ENCODE measurements at places on chromosomes 12 and 14.

DNA sequence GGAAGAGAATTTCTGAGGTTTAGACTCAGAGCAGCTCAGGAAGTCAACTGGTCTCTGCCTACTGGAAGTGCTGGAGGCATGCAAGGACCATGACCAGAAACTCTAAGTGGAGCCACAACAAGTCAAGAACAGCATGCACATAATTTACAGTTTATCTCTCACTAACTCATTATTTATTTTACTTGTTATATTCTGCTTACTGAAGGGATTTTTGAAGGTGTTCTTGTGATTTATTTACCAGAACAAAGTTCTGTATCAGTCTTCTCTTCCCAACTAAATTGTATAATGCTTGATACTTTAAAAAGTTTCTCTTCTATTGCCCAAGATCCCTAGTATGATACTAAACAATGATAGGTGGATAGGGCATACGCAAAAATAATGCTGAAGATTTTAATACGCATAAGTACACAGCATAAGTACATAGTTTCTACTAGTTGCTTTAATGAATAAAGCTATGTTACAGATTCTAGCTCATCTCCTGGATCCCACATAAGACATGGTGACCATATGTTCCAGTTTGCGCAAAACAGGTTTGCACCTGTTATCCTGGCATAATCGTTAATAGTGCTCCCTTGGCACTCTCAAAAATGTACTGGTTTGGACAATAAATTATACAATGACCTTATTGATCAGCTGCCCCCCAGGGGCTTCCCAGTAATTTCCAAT is 11.6 kb upstream of the SPTB start:
- no peak for DNase-seq

DNA sequence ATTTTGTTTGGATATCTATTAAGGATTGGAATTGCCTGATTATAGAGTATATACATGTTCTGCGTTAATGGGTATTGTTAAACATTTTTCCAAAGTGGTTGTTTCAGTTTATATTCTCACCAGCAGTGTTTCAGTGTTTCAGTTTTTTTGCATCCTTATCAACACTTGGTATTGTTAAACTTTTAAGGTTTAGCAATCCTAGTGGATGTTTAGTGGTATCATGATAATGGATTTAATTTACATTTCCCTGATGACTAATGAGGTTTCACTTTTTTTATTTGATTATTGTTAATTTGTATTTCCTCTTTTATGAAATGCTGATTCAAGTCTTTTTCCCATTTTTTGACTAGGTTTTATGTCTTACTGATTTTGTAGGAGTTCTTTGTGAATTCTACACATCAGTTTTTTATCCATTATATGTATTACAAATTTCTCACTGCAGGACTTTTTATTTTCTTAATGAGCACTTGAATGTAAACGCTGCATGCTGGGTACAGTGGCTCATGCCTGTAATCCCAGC is 23.7 kb downstream of the YLPM1 start:
- no peak for DNase-seq

DNA sequence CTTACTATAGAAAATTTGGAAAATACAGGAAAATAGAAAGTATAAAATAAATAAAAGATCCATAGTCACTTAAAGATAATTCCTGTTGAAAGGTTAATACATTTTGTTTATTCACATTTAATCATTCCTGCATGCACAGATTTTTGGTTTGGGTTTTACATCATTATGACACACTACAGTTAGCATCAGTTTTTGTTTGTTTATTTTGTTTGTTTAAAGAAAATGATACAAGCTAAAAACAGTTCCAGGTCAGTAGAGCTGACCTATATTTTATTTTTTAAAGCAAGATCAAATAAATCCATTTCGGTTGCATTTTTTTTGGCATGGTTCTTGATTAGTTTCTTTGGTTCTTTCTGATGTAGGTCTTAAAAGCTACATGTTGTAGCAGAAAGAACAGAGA is 68.8 kb upstream of the CCDC91 start:
- no peak for DNase-seq

- no peak for DNase-seq
These were observed 46.9 kb upstream of the NOS1 start for GRCh38 chr12:117408161-117408791.

- DNase-seq, result no peak
These were observed 2.6 kb upstream of the WNK1 start for GRCh38 chr12:749751-750270.

- no peak for DNase-seq
These were observed 94.1 kb downstream of the PLCZ1 start for GRCh38 chr12:18643681-18644080.

DNA sequence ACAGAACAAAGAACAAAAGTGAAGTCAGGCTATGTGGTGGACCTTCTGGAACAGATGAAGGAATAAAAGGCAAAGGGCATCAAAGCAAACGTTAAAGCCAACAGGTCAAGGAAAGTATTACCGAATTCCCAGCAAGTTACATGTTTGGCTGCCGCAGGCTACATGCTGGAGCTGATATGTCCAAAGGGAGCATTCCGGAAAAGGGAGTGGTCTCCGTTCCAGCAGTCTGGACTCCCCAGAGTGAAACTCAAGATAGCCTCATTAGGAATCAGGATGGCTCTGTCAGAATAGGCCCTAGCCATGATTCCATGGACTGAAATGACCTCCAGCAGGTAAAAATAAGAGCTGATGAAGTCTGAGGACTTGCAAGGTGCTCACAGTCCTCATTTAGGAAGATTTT is 379.8 kb upstream of the PRICKLE1 start:
- no peak for DNase-seq

GRCh38 chr14:69519204-69520100 is 34.9 kb downstream of the PLEKHD1 start:
- DNase-seq, result no peak

DNA sequence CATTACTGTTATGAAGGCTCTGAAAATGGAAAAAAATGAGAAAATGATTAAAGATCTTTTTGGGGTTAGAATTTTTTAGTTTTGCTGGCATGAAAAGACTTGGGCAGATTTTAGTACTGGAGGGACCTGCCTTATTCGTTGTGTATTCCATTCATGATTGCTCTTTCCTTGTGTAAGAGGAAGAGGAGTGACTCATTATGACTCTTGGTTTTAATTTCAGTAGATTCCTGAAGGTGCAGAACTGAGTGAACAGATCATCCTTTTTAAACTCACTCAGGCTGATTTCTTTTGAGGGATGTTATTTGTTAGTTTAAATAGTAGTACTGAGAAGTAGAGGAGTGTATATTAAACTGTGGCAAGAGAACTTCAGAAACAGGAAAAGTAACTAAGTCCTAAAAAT is 41.6 kb downstream of the AKAP6 start:
- no peak for DNase-seq

DNA sequence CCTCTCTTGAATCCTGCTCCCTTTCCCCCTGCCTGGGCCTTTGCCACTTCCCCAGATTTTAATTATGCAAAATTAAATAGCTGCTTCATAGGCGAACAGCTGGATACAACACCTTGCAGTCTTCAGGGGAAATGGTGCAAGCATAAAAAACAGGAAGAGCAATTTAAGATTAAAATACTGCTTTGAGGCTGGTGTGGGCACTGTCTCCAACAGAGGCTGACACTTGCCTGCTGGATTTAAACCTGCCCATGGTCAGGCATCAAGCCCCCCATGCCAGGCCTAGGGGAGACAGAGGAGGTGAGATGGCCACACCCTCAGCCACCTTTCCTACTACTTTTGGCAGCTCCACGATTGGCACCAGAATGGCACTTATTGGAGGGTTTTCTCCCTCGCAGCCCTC is 110.1 kb upstream of the DIO3 start:
- DNase-seq, result no peak

DNA sequence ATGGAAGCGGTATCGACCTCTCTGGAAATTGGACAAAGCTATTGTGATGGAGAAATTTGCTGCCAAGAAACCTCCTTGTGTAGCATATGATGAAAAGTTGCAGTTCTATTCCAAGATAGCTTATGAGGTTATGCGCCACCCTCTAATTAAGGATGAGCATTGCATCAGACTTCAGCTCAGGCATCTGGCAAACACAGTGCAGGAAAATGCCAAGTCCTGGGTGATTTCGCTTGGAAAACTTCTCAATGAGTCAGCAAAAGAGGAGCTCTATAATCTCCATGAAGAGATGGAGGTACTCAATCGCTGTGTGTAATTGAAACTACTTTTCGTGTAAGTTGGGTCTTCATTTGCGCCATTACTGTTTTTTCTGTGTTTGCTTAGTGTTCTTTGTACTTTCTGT is 51.2 kb downstream of the DNAH10 start:
- DNase-seq, result no peak

- no peak for DNase-seq
These were observed 53.0 kb upstream of the ANP32D start for GRCh38 chr12:48419116-48419935.

DNA sequence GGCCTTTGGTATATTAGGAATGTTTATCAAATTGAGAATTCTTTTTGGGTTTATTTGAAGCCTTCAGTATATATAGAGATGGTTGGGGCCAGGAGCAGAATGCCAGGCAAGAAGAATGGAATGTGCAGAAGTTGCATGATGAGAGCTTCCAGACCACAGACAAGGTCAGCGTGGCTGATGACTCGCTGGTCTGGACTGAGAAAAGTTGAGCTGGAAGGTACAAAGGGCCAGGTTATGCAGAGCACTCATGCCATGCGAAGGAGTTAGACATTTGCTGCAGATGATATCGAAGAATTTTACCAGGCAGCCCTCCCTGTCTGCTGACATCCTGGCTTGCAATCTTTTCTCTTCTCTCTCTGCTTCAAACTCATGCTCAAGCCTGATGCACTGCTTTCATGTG is 196.2 kb upstream of the ARHGAP5 start:
- no peak for DNase-seq

GRCh38 chr12:93705237-93705636 is 28.1 kb downstream of the CRADD start:
- no peak for DNase-seq

GRCh38 chr14:22567437-22567836 is 21.6 kb downstream of the DAD1 start:
- DNase-seq, result no peak

DNA sequence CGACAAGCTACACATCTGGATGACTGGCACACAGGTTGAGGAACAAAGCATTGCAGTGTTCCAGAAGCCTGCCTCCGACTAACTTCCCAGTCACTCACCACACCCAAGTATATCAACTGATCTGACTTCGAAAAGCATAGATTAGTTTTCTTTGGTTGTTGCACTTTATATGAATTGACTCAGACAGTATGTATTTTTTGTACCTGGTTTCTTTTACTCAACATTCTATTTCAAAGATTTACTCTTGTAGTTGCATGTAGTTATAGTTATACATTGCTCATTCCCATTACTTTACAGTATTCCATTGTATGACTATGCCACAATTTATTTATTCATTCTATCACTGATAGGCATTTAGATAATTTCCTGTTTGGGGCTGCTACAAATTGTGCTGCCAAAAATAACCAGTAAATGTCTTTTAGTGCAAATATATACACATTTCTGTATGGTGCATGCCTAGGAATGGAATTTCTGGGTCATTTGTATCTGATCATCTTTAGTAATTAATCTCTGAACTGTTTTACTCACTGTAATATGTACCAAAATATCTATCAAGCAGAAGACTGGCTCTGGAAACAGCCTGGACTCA is 17.8 kb downstream of the PLCZ1 start:
- DNase-seq, result no peak

GRCh38 chr14:91310606-91311283 is 66.2 kb upstream of the GPR68 start:
- DNase-seq, result peak; percentile 50

GRCh38 chr12:88163371-88163770 is 21.3 kb downstream of the TMTC3 start:
- DNase-seq, result no peak

- DNase-seq, result no peak
These were observed 16.9 kb downstream of the PTPRQ start for GRCh38 chr12:80460972-80461371.

DNA sequence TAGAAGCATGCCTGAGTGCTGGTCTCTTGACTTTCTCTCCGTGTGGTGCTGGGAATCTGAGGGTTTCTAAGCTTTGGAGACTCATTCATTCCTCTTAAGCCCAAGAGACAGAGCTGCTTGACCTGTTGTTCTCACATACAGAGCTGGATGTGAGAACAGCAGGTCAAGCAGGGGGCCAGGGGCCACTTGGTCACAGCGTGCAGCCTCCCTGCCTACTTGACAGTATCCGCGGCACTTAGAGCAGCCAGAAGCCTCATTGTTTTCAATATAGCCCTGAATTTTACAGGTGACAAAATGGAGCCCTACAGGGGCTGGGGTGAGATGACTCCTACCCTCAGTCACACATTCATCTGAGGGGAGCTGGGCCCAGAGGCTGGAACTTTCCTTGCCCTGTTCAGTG is 88.9 kb downstream of the ESRRB start:
- DNase-seq, result no peak

DNA sequence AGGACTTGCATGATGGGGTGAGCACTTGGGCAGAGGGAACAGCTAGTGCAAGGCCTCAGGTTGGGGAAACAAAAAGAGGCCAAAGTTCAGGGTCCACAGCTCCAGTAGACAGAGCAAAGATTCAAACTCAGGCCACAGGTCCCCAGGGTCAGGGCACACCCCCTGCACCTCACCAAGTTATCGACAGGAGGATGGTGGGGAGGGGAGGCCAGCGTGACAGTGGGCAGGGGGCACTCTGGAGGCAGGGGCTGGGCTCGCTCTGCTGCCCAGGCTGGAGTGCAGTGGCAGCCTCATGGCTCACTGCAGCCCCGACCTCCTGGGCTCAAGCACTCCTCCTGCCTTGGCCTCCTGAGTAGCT is 32.4 kb upstream of the ULK1 start:
- DNase-seq, result no peak

DNA sequence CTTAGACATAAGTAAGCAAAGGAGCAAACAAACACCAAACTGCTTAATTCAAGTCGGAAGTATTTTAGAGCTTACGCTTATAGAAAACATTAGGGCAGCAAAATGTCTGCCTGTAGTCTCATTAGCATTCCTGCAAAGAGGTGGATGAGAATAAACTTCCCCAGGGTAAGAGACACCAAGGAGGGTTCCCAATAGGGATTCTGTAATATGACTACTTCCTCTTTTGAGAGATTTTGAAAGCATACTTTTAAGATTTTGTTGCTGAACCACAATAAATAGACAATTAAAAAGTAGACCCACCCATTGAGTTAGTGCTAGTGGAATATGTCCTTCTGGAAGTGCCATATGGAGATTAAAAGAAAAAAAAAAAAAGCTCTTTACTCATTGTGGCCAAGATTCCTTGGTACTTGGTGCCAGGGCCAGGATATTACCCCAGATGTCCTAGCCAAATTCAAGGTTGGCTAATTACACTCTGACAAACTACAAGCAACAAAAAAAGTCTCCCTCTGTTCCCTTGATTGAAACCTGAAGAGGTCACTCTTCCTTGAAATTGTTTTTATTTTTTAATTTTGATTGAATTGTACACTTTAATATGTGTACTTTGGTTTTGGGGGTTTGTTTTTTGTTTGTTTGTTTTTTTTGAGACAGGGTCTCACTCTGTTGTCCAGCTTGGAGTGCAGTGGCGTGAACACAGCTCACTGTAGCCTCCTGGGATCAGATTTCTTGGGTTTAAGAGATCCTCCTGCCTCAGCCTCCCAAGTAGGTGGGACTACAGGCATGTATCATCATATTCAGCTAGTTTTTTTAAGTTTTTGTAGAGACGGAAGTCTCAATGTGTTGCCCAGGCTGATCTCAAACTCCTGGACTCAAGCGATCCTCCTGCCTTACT is 8.7 kb downstream of the CLIP1 start:
- DNase-seq, result no peak

Measured in CD4-positive, alpha-beta T cell treated with Interleukin-6 for 4 hours (primary cell).